ENCODE measurements at places on chromosomes 12 and 14.

DNA sequence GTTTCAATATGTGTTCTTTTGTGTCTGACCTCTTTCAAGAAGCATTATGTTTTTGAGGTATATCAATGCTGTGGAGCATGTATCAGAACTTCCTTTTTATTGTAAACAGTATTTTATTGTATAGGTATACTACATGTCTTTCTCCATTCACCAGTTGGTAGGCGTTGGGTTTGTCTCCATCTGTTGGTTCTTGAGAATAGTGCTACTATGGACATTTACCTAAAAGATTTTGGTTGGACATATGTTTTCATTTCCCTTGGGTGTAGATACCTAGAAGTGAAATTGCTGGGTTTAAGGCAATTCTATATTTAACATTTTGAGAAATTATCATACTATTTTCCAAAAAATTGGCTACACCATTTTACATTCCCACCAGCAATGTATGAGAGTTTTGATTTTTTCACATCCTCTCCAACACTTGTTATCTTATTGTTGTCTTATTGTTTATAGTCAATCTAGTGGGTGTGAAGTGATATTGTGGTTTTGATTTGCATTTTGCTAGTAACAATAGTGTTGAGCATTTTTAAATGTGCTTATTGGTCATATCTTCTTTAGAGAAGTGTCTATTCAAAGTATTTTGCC is 409.2 kb downstream of the IPO8 start:
- peak; percentile 42 for DNase-seq

- DNase-seq: no peak
These were observed 11.7 kb upstream of the PTHLH start for GRCh38 chr12:27984275-27984674.

- DNase-seq: no peak
These were observed 80.6 kb upstream of the TMEM233 start for GRCh38 chr12:119512772-119513497.

- no peak for DNase-seq
These were observed 71.9 kb downstream of the C12orf75 start for GRCh38 chr12:105402366-105402765.

GRCh38 chr12:81991868-81992267 is 232.7 kb upstream of the PPFIA2 start:
- no peak for DNase-seq

- DNase-seq: no peak
These were observed 44.9 kb downstream of the KTN1 start for GRCh38 chr14:55624913-55625312.

DNA sequence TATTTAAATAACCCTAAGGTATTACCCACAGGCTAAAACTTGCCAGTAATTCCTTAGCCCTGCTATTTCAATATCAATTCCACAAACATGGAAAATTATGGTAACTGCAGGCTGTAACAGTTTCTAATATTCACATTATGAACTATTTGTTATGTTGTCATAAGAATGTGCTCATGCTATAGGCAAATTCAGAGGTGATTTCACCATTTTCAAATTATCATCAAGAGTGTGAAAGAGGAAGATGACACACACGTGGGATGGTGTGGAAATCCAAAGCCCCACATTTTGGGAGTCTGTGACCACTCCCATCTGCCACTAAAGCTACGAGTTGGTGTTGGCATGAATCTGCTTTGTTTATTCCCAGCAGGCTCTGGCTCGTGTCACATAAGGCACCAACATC is 5.9 kb upstream of the MYO1A start:
- no peak for DNase-seq

DNA sequence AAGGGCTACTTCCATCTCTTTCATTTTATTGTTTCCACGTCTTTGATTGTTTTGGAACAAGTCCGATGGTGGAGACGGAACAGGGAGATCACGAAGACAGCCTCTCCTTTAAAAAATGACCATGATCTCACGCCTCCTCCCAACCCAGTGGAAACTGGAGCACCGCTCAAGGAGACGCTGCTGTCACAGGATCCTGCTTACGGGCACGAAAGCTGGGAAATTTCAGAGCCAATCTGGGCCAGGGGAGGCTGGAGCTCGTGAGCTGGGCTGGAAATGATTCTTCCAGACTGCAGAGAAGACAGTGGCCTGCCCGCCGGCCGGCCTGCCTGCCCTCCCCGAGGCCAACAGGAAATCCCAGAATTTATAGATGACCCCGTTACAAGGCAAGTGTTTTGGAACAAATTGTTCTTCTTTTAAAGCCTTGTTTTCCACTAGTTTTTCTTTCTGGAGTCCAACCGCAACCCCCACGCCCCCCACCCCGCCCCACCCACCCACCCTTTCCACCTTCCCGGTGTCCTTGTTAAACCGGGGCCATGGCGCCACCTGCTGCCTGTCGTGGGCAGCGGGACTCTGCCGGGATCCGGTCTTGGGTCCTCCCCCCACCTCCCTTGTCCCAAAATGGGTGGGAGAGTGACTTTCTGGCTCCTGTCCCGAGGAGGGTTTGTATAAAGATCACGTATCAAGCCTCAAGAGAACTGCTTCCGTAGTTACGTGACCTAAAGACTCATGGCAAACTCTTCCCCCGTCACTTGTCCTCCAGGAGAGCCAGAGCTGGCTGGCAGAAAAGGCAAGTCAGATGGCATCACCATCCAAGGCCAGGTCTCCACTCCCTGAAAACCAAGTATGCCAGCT is 40.3 kb downstream of the MAP1LC3B2 start:
- no peak for DNase-seq

- no peak for DNase-seq
These were observed 81.8 kb upstream of the PTPRB start for GRCh38 chr12:70719071-70719470.

DNA sequence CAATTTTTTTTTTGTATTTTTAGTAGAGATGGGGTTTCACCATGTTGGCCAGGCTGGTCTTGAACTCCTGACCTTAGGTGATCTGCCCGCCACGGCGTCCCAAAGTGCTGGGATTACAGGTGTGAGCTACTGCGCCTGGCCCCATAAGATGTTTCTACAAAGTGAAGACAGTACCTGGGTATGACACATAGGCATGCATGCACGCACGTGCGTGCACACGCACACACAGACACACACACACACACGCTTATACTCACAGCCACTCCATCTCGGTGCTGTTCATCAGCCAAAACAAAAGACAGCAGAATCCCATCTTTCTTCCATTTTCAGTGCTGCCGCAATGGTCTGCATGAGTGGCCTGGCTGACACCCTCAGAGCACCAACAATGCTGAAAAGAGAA is 63.9 kb downstream of the VCPKMT start:
- DNase-seq: no peak

GRCh38 chr12:115569345-115570068 is 708.0 kb downstream of the MED13L start:
- DNase-seq: no peak

DNA sequence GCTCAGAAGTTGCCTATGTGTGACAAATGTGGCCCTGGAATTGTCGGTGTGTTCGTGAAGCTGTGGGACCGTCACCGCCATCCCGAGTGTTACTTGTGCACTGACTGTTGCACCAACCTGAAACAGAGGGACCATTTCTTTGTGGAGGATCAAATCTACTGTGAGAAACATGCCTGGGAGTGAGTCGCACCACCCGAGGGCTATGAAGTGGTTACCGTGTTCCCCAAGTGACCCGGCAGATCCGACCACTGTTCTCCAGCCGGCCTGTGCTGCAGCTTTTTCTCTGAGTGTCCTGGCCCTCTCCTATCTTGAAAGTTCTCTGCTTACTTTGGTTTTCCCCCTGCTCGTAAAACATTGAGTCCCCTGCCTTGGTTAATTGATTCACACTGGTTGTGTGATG is 65.3 kb downstream of the VCPKMT start:
- no peak for DNase-seq

DNA sequence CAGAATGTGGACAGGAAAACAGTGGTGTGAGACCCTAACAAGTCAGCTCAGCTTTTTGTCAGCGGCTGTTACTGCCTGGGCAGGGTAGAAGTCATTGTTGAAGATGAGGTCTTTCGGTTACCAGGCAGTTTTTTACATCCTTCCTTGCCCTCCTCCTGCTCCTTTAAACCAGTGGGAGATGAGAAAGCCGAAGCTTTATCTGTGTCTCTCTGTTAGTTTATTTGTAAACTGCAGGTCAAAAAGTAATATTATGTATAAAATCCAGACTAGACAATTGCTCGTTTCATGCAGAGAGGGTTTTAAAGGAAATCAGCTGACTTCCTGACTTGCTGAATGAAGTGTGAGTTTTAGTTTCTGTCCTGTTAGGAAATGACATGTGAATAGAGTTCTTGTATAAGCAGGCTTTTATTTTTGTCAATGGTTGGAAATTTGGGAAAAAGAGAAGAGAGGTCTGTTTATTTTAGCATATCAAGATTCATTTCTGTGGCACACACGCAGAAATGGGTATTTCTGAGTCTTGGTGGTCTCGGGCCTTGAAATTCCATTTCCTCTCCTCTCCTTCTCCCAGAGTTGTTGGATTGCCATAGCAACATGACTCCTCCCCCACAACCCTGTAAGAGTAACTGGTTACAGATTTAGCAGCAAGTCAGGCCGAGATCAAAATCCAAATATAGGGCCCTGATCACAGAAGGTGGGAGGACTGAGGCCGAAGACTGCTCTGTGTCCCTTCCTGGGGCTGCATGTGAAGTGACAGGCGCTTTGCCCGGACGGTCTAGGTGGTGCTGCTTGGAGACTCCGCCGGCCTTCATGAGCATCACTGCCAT is 60.8 kb downstream of the SAMD4A start:
- DNase-seq: no peak
